Tongue (tissue), 3 donors: ENCODE measurements at places on chromosomes 2 and 18.

DNA sequence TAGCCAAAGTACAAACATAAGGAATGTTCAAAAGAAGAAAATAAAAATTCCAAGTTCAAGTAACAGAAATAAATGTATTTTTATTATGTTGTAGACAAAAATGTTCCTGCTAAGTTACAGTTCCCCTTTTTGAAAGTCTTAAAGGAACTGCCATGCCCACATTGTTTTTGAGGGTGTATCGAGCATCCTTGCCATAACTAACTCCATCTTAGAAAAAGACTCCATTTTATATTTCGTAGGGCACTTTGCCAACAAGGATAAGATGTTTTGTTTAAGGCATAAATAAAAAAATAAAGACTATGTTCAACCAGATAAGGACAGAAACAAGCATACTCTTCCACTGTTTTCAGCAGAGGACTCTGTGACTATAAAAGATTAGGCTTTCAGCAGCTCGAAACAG lies 67.3 kb downstream of the TMEM237 start:
- no peak for DNase-seq

DNA sequence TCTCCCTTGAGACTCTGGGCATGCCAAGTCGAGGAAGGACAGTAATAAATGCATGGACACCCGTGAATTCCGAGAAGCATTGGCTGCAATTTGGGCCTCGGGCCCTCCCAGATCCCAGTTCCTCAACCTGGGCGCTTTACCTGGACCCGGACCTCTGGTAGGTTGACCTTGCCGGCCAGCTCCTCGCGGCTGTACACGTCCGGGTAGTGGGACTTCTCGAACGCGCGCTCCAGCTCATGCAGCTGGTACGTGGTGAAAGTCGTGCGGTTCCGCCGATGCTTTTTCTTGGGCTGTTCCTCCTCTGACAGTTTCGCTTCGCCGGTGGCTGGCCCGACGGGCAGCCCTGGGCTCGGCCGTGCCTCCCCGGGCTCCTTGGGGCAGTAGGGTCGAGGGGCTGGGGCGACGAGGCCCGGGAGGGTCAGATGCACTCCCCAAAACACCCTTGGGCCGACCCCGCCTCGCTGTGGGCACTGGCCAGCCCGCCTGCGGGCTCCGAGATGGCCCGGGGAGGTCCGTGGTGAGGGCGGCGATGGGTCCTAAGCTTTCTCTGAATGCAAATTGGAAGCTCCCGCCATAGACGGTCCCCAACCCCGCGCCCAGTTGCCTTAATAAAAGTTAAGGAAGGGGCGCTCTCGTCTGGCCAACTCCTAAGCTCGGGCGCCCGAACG lies 899 bp downstream of the RAX start:
- no peak for DNase-seq

DNA sequence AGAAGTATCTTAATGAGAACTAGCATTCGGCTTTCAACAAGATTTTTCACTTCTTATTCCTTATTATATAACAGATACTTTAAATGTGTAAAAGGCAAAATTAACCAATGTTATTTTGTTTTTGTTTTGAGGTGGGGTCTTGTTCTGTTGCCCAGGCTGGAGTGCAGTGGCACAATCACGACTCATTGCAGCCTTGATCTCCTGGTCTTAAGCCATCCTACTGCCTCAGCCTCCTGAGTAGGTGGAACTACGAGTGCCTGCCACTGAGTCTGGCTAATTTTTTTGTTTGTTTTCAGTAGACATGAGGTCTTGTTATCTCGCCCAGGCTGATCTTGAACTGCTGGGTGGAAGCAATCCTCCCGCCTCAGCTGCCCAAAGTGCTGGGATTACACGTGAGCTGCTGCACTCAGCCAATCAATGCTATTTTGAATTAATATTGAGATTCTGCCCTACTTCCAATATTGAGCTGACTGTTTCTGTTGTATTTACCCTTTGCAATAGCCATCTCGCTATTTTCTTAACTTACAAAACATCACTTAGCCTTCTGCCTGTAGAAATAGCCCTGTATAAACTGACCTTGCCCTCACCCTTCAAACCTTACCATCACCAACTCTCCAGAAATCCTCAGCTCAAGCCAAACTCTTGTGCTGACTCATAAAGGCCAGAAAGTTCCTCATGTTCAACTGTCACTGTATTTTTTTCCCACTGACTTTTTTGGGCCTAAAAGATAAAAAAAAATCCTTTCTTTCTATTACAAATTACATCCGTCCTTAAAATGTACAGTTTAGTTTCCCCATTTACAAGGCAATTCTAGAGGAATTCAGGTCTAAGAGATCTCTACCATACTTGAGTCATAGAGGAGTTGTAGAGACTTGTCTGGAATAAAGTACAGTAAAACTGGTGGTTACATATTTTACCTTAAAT lies 94.3 kb downstream of the OLA1 start:
- DNase-seq = no peak

GRCh38 chr18:79211844-79212243 lies 142.7 kb downstream of the ATP9B start:
- no peak for DNase-seq

DNA sequence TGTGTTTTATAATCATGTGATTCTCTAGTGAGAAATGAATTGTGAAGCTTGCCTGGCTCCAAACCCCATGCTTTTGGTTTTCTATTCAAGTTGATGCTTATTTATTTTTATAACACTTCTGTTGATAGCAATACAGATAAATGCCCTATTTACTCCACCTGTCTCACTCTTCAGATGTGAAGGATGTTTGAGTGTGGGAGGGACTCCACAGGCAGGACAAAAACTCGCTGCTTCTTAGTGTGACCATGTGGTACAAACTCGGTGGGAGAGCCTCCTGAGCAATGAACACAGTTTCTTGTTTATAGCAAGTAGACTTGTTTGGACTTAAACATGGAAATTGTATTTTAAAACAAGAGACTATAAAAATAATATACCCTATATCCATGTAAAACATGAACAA lies 219.7 kb downstream of the GULP1 start:
- no peak for DNase-seq

- no peak for DNase-seq
Observed at GRCh38 chr2:23850564-23851256, 76.2 kb downstream of the ATAD2B start.

GRCh38 chr2:37792366-37792765 lies 120.9 kb upstream of the CDC42EP3 start:
- no peak for DNase-seq

DNA sequence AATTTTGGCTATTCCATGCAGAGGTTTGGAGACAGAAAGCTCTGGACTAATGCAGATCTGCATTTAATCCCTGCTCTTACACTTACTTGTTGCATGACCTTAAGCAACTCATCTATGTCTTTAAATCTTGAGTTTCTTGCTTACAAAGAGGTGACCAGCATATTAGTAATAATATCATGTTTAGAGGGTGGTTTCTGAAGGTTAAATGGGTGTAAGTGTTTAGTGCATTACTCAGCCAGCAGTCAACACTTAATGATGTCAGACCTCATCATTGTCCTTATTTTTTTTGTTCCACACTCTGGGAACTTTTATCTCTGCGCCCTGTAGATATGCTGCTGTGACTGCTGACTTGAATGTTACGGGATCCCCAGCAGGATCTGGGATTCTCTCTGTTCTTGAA lies 1.7 kb downstream of the IL1RL1 start:
- no peak for DNase-seq

DNA sequence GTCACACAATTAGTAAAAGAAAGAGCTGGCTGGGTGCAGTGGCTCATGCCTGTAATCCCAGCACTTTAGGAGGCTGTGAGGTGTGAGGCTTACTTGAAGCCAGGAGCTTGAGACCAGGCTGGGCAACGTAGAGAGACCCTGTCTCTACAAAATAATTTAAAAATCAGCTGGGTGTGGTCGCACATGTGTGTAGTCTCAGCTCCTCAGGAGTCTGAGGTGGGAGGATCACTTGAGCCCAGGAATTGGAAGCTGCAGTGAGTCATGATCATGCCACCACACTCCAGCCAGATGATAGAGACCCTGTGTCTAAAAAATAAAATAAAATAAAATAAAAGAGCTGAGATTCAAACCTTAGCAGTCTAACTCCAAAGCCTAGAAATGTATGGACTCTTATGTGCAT lies 39.0 kb upstream of the NEDD4L start:
- DNase-seq = no peak

DNA sequence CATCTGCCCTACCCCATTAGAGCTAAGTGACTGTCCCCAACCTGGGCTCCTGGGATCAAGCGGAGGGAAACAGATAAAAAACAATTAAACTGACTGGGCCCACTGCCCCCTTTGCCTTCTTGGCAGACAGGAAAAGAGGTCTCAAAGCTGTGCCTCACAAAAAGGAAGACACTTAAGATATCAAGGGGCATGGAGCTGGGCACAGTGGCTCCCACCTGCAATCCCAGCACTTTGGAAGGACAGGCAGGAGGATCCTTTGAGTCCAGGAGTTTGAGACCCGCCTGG lies 75.2 kb upstream of the SP3 start:
- DNase-seq = no peak

GRCh38 chr18:79278896-79279295 lies 116.8 kb upstream of the NFATC1 start:
- DNase-seq = no peak

GRCh38 chr2:105546628-105546974 lies 147.8 kb upstream of the FHL2 start:
- no peak for DNase-seq

DNA sequence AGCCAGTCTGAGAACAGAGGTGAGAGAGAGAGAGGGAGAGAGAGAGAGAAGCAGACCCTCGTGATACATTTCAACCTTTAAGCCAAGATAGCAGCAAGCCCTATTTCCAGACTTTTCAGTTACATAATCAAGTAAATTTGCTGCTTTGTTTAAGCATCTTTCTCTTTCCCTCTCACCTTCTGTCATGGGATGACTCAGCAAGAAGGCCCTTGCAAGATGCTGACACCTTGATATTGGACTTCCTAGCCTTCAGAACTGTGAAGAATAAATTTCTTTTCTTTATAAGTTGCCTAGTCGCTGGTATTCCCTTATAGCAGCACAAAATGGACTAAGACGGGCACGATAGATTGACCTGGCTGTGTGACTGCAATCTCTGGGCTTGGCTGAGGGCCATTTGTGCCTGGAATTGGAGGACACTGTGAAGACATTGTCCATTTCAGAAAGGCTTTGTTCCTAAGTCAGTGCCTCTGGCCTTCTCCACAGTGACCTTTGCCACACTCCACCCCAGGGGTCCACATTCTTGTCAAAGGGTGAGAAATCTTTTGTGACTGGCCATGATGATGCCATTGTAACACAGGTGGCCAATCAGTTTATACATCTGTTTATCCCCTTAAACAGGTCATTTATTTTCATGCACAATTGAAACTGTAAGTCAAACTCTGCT lies 51.3 kb upstream of the ITSN2 start:
- no peak for DNase-seq

GRCh38 chr2:229164545-229165249 lies 106.4 kb downstream of the PID1 start:
- DNase-seq = no peak
